ENCODE measurements at places on chromosomes 16 and 17.
A peak's percentile ranks its signal among the peaks of the same experiment; 100 is the strongest.

DNA sequence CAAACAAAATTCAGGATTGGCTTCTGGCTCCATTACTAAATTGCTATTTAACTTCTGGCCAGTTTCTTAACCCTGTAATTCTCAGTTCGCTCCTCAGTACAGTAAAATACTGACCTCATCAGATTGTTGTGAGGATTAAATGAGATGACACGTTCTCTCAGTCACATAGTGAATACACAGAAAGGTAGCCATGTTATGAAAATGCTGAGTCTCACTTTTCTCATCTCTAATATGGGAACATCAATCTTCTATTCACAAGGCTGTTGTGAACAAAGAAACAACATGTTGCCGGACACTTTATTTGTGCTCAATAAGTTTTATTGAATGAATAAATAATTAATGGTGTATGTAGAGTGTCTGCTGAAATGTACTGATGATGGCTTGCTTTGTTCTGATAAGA is 924.5 kb upstream of the GOT2 start:
- no peak for DNase-seq

DNA sequence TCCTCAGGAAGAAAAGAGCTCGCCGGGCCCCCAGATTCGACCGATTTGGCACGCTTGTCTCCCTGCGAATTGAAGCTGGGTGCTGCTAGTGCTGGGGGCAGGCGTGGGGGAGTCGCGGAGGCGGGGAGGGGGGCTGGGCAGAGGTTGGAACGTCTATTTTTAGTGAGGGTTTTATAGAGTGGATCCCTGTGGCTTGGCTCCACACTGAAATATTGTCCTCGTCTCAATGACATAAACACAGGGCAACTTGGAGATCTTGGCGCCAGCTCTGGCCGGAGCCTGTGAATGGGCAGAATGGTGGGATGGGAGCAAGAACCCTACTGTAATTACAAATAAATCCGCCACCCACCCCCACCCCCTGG is 15.7 kb upstream of the NOG start:
- DNase-seq, result no peak

GRCh38 chr16:19210280-19210924 is 42.4 kb downstream of the SYT17 start:
- no peak for DNase-seq

- DNase-seq, result no peak
Observed at GRCh38 chr17:7215652-7216180, 3.9 kb downstream of the DLG4 start.

DNA sequence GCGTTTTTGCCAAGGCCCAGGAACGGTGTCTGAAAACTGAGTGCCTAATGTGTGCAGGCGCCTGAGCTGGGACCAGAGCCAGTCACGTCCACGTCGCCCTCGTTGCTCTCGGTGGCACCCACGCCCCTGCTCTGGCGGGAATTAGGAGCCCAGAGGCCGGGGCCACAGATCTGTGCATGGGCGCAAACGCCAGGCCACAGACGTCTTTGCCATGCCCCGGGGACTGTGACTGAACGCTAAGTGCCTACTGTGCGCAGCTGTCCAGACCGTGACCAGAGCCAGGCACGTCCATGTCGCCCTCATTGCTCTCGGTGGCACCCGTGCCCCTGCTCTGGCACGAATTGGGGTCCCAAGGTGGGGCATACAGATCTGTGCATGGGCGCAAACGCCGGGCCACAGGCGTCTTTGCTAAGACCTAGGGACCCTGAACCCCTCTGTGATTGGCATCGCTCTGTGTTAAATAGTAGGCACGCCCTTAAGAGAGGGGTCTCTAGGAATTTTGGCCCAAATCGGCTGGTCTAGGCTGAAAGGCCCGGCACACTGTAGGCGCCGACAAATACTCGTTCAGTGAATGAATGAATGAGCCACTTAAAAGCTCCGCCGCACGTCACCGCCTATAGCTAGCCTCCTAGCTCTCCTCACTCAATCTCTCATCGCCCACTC is 827 bp upstream of the UBALD1 start:
- no peak for DNase-seq

GRCh38 chr17:67950945-67951344 is 45.3 kb downstream of the C17orf58 start:
- no peak for DNase-seq

DNA sequence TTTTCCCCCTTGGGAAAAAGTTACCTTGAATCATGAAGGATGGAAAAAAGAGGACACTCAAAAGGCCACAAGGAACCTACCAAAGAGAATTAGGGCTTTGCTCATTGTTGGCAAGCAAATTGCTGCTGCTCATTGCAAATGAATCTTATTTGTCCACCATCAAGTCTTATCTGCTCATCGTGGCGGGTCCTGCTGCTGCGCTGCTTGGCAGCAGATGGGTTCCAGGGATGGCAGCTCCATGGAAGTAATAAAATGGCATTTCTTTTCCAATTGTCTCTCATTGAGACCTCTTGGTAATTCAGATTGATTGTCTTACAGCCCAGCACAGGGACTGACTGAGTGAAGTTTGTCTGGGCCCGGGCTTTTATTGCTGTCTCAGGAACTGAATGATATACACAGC is 118.7 kb downstream of the MRM1 start:
- DNase-seq, result no peak

GRCh38 chr16:82655072-82655714 is 28.4 kb downstream of the CDH13 start:
- peak; percentile 27 for DNase-seq

GRCh38 chr16:49749816-49750215 is 106.1 kb downstream of the ZNF423 start:
- no peak for DNase-seq

- no peak for DNase-seq
Observed at GRCh38 chr16:66658143-66658859, 38.2 kb downstream of the CMTM4 start.
